ENCODE measurements at places on chromosomes 7 and 10.

DNA sequence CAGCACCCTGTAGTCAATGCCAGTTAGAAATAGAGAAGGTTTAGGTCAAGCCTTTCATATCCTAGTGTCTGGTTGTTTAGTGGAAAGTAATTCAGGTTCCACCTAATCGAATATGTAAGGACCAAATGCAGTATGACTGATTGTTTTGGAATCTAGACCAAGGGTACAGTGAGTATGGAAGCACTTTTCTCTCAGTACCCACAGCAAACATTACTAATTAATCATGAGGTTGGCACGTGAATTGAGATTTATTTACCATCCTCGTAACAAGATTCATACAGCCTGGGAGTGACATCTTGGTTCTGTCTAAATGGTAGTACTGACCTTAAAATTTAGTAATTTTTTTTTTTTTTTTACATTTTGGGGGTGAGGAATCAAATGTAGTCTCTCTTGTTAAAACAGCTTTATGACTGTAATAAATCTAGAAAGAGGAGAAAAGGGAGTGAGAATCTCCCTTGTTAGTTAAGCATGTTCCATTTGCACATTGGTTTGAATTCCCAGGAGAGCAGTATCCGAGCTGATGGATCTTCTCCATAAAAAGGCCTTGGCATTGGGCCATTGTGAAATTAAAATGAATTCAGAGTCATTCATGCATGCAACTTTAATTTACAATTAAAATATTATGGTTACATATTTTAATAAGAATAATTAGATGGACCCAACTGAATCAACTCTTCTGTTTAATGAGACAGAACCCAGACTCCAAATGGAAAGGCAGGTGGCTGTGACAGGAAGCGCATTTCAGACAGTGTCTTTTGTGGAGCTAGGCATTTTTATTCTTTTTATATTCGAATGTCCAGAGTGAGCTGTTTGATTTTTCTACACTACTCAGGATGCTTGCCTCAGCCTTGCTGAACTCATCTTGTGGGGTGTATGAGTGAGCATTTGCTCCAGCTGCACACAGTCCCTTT, 57.6 kb downstream of the SNX10 start:
- DNase-seq = no peak

DNA sequence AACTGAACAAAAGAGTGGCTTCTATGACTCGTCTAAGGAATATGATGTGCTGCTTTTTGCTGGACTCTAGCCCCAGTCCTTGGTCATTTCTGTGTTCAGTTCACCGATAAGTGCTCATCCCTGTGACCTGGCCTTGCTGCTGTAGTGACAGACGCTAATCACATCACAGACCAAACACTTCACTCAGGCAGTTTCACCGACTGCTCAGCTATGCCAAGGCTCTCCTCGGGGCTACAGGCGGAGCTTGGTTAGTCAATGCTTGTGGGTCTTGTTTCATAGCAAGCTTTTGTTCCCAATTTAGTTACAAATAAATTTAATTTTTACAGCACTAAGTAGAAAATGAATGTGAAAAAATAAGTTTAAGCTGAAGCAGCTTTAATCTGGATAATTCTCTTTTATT, 190.8 kb upstream of the PRKCQ start:
- no peak for DNase-seq

GRCh38 chr7:17422966-17423365, 124.5 kb downstream of the AHR start:
- peak; percentile 27 for DNase-seq

DNA sequence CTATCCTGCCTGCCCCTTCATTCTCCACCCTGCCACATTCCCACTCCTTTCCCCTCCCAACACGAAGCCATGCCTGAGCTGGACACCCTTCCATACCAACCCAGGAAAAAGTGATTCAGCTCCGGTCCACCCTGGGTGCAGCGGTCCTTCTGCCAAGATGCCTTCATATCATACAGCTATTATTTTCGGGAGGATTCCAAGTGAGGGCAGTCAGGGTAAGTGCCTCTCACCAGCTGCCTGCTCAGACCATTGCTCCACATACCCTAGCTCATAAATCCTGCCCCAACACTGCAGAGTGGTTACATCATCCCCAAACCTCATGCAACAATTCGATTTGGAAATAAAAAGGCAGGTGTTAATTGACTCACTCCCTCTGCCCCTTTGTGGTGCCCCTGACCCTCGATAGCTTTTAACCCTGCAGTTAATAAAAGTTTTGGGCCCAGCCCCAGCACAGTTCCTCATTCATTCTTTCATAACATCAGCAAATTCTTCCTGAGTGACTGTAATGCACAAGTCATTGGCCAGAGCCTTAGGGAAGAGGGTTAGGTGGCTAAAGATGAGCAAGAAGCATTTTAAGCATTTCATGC, 42.6 kb downstream of the ZNF503 start:
- DNase-seq = peak; percentile 73

GRCh38 chr10:78044699-78045098, 11.0 kb downstream of the RPS24 start:
- peak; percentile 52 for DNase-seq

GRCh38 chr7:12257582-12257981, 46.5 kb downstream of the TMEM106B start:
- DNase-seq = peak; percentile 36

DNA sequence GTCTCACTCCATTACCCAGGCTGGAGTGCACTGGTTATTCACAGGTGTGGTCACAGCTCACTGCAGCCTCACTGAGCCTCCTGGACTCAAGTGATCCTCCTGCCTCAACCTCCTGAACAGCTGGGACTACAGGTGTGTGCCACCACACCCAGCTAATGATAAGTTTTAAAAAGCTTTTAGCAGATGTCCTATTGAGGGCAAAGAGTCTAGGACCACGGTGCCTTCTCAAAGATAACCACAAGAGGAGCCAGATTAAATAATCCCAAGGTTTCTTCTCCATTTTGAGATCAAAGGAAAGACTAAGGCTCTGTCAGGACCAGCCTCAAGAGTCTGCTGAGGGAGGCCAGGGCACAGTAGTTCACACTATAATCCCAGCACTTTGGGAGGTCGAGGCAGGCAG, 4.7 kb downstream of the ATP5MF start:
- DNase-seq = no peak

DNA sequence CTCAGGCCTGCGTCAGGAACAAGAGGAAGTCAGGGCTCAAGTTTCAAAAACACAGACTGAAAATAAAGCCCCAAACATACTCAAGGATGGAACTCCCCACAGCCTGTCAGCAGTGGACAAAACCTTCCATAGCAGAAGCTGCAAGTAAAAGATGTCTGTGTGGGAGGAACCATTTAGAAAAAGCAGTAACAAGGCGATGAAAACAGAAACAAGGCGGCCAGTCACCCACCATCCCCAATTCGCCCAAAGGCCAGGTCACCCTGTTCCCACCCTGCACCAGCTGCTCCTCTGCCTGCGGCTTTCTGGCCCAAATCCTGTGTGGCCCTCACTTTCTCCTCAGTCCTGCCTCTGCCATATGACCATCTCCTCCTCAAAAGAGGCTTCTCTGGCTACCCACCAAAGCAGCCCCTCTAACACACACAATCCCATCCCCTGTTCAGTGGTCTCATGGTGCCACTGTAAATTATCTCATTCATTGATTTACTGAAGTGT, 27.8 kb downstream of the KCNMA1 start:
- peak; percentile 49 for DNase-seq

DNA sequence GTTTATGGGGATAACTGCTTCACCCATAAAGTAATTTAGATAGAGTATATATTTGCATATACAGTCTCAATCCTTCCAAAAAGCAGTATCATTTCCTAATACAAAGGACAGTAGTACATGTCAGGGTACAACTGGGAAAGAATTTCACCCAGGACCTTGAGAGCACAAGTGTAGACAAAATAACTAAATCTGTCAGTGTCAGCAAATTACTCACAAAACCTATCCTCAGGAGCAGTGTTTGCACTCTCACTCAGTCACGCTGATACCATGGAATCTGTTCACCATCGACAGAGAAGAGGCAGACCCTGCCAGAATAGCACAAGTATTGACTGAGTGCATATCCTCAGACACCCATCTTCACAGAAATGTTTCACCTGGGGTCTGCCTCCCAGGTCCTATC, 554.7 kb upstream of the PHF14 start:
- DNase-seq = no peak

- no peak for DNase-seq
Observed at GRCh38 chr7:2220030-2220429, 12.7 kb downstream of the MAD1L1 start.

GRCh38 chr7:155457544-155458110, 302 bp upstream of the EN2 start:
- no peak for DNase-seq

DNA sequence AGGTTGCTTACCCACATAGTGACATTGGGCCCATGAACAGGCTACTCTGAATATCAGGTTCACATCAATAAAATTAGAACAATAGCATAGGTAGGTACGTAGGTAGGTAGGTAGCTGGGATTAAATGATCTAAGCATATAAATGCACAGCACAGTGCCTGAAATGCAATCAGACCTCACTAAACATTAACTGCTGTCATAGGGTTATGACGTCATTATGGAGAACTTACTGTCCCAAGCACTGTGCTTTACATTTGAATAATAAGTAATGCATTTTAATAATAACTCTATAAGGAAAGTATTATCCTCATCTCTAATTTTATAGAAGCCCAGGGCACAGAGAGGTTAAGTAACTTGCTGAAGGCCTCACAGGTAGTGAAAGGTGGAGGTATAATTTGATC, 112.5 kb downstream of the RPS24 start:
- no peak for DNase-seq

DNA sequence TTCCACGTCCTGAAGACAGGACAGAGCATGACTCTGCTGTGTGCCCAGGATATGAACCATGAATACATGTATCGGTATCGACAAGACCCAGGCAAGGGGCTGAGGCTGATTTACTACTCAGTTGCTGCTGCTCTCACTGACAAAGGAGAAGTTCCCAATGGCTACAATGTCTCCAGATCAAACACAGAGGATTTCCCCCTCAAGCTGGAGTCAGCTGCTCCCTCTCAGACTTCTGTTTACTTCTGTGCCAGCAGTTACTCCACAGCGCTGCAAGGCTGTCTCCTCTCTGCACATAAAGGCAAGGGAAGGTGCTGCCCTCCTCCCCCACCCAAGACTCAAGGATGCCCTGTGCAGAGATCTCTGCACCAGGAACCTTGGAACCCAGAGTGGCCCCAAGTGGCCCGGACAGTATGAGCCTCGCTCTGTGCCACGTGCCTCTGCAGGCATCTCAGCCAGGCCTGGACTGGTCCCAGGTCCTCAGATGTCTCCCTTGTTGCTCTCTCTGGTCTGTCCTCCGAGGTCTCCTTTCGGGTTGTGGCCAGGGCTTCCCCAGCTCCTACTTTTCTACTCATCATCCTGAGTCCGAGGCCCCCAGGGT, 230.3 kb upstream of the PRSS58 start:
- no peak for DNase-seq

DNA sequence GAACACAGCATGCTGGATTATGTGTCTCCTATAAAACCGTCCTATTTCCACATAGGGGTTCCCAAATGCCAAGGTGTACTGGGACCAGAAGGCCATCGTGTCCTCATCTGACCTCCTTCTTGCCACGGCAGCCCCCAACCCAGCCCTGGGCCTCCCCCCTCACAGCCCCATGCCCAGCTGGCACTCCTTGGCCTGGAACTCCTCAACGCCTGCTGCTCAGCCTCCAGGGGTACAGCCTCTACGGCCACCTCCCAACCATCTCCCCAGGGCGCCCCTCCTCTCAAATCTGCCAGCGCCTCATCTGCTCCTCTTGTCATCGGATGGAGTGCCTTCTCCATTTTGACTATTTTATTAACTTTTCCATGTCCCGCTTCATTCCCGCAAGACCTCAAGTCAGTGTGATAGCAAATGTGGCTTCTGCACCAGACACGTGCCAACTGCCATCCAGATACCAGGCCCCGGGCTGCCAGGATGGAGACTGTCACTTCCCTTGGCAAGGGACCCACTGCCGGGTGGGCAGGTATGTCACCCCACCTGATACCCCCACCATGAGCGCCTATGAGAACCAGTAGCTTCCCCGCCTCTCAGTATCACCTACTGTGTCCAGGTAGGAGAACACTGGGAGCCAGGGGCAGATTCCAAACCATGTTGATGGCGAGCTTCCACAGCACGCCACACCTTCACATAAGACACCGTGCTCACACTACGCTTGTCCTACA, 106.7 kb downstream of the EBF3 start:
- DNase-seq = no peak

GRCh38 chr10:123269675-123270074, 115.5 kb downstream of the BUB3 start:
- no peak for DNase-seq

- DNase-seq = no peak
Observed at GRCh38 chr10:51767103-51767763, 67.8 kb upstream of the CSTF2T start.

GRCh38 chr7:24365606-24366005, 81.6 kb downstream of the NPY start:
- DNase-seq = no peak

DNA sequence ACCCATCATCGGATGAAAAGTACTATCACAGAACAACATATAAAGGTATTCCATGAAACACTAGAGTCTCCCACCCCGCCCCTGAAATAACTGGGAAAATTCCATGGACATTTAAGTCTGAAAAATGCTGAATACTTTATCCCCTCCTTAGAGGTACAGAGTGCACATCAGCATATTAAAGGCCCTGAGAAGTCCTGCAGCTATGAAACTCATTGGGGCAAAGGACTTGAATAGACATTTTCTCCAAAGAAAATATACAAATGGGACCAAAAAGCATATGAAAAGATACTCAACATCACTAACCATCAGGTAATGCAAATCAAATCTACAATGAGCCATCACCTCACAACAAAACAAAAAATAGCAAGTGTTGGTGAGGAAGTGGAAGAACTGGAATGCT, 18.9 kb downstream of the XPNPEP1 start:
- no peak for DNase-seq

DNA sequence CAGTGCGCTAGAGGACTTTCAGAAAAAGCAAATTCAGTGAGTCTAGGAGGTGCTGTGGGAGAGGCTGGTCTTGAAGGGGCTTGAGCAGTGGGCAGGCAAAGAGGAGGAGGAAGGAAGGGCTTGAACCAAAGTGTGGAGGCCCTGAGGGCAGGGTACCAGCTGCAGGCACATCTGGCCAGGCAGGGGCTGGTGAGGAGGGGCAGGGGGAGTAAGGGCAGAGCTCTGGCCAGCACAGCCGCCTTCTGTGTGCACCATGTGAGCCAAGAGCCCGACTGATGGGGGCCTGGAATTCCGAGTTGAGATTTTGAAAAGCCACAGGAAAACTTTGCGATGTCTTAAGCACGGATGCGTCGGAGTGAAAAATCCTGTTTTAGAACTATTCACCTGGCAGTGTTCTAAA, 74.5 kb downstream of the PRPF18 start:
- no peak for DNase-seq

- no peak for DNase-seq
Observed at GRCh38 chr7:82722946-82723345, 279.4 kb upstream of the CACNA2D1 start.

DNA sequence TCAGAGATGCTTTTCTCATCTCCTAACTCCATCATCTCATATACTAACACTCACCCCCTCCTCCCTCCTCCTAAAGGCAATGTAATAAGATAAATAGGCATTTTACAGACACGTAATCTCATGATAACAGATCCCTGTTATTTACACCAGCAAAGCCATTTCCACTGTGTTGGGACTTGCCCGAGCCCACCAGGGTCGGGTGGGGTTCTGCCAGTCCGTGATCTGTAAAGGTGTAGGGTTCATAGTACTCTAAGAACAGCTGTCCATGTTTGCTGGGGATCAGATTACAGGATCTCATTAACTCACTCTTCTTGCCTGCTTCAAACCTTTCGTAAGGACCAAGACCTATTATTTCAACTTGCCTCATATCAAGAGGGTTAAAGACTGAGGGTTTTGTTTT, 172.4 kb downstream of the FZD1 start:
- no peak for DNase-seq
